ENCODE measurements at places on chromosomes 2 and 18.

DNA sequence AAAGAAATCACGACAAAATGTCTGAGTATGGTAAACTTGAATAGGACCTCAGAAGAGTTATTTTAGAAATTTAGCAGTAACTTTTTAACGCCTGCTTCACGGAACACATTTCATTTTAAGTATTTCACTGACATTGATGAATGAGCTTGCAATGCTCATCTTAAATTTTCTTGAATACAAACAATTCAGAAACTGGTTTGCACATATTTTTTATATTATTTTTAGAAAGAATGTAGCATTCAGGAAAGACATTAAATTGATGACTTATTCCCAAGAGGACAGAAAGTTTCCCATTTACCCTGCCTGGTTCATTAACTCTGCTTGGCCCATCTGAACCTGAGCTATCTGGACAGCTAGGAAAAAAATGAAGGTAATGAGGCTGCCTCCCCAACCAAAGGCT, 89.3 kb downstream of the MBD2 start:
- no peak for DNase-seq

DNA sequence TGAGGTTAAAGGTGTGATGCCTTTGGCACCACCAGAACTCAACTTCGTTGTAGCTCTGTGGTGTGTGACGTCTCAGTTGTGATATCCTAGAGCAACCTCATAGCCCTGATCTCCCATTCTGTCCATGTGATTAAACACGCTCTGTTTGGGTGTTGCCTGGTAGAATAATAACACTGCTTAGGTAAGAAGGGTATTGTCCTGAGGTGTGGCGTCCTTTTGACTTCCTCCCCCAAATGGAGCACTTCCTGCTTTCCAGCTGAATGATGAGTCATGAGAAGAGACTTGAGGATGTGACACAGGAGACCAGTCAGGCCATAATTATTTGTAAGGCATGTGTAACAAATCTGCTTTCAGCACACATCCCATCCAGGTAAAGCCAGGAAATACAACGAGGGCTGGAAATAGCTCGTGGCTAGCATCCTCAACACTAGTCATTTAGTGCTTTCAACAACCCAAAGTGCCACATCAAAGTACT, 100.7 kb downstream of the RAPGEF4 start:
- DNase-seq, result no peak

DNA sequence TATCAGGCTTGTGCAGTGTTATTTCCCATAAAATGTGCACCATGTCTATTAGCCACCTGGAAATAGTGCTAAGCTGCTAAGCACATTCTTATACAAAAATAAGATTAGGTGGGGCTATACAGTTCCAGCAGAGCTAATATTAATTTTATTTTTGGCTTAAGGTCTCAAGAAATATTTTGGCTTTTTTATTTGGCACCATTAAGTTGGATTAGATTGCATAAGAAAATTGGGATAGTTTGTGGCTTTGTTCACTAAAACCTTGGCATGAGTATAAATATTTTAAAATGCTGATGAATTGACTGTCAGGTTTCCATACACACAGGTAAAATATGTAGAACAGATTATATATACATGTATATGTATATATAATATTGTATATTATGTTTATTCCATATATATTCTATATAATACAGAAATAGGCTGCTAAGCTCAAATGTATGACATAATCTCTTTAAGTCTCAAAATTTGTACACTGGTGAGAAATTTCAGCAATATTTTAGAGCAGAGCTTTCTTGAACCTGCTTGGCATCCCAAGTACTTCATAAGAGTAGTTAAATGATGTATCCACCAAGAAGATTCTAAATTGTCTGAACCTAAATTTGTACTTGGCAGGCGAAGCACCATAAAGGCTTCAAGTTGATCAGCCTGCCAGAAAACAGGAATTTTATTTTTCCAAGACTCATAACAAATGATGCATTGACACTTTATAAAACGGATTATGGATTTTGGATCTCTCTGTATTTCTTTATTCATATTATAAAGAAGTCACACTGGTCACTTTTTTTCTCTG, 32.6 kb downstream of the CCDC102B start:
- DNase-seq, result no peak

GRCh38 chr18:48460929-48461583, 51.9 kb upstream of the ZBTB7C start:
- DNase-seq, result no peak

DNA sequence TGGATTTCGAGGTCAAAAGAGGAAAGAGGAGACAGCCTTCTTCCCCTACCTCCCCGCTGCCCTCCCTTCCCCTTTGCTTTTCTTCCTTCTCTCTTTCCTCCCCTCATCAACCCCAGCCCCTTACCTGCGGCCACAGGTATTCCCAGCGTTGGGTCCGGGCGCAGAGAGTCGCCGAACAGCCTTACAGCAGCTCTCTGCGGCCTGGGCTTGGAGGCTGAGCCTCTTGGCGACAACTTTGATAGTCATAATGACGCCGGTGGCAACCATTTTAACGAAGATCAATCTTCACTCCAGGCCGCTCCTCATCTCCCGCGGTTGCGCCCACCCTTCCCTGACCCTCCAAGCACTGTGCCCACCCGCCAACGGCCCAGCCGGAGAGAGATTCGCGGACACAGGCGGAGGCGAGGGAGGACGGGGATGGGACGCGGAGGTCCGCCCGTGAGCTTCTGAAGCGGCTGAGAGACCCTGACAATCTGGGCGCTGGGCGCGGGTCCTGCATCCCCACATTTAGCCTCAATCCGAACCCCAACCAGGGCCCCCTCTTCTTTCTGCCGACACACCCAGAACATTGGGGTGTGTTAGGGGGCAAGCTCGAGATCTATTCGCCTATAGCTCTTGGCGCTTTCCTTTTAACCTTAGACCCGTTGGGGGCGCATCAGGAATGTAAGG, 1.5 kb upstream of the EVX2 start:
- no peak for DNase-seq

- DNase-seq, result no peak
These were observed 219.9 kb downstream of the SETBP1 start for GRCh38 chr18:44900627-44901026.

- DNase-seq, result no peak
These were observed 225.7 kb upstream of the ST6GAL2 start for GRCh38 chr2:107111623-107112022.

GRCh38 chr18:54387631-54388030, 29.9 kb downstream of the C18orf54 start:
- DNase-seq, result no peak

- no peak for DNase-seq
These were observed 145.6 kb downstream of the NDUFA10 start for GRCh38 chr2:239879423-239880084.

Data from CD4-positive, alpha-beta T cell treated with Interleukin-2 at 100 ng/mL for 4 hours (primary cell).